Body of pancreas (tissue), 4 donors: ENCODE measurements at places on chromosomes 3 and 15. TPM values are rescaled to one million over a fixed set of nuclear protein-coding genes. Genes with fewer than 3 reads are reported as not detected.

The GOLGA6A gene
- not detected for total RNA-seq

DNA sequence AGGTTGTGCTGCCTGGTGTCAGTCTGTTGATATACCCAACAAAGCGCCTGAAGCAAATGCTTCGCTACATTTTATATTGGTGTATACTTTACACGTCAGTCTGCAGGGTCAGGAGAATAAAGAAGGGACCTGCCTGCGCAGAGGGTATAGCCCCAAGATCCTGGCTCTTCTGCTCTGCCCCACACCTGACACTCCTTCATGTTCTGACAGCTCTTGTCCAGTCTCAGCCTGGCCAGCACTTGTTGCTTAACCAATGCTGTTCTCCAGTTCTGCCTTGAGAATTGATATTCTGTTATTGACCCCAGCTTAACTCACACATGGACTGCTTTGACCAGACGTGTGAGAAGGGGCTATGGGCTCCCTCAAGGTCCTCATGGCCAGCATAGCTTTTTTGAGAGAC, 35.8 kb upstream of the BSN start:
- DNase-seq: no peak

GRCh38 chr3:20914310-20914709, 728.3 kb upstream of the SGO1 start:
- no peak for DNase-seq

The ABHD6 gene
- total RNA-seq: 5.3 TPM

DNA sequence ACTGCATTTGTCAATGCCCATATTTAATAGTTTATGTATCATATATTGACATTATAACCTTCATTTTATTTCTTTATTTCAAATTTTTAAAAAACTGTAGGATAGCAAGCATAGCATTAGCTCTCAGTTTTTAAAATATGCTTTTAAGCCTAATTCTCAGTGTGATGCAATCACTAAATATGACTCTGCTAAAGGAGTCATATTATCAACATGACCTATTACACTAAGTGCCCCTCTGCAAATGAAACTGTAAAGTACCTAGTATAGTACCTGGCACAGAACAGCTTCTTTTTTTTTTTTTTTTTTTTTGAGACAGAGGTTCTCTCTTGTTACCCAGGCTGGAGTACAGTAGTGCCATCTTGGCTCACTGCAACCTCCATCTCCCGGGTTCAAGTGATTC, 179.4 kb upstream of the CGNL1 start:
- no peak for DNase-seq

GRCh38 chr3:185280572-185281365, 26.9 kb upstream of the EHHADH start:
- no peak for DNase-seq

DNA sequence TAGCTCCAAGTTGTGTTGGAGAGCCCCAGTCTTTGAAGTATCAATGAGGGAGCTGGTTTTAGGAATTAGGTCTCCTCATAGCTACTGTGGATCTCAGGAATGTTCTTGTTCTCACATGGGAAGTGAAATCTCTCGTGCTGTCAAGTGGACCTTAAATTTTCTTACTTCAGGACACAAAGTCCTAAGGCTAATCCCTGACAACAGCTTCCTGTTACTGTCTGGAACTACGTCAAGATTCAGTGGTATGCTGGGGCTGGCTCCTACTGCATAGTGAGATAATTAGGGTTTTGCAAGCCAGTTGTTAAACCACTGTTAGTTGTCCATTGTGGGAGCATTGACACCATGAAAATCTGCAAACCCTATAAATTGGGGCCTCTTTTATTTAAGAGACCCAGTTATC, 22.8 kb downstream of the MESP1 start:
- no peak for DNase-seq

DNA sequence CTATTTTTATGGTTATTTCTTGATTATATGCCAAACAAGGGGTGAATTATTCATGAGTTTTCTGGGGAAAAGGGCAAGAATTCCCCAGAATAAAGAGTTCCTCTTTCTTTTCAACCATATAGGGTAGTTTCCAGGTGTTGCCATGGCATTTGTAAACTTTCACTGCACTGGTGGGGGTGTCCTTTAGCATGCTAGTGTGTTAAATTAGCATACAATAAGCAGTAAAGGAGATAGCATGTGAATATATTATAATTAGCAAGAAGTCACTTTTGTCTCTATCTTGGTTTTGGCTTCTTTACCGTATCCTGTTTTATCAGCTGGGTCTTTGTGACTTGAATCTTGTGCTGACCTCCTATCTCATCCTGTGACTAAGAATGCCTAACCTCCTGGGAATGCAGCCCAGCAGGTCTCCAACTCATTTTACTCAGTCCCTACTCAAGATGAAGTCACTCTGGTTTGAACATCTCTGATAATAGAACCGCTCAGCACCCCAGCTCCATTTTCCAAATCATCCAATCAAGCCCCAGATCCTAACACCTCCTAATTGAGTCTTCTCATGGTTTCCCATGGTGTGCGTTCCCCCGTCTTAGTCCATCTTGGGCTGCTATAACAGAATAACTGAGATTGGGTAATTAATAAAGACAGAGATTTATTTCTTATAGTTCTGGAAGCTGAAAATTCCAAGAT, 3.4 kb upstream of the SELENOT start:
- no peak for DNase-seq

- peak; percentile 94 for DNase-seq
Measured at GRCh38 chr15:62896969-62897486, 145.5 kb upstream of the TPM1 start.

The FEZF2 gene
- not detected for total RNA-seq

The RYR3 gene
- total RNA-seq: 0.66 TPM

The CASR gene
- 11.9 TPM for total RNA-seq

GRCh38 chr3:44030285-44030684, 211.4 kb upstream of the TOPAZ1 start:
- no peak for DNase-seq

DNA sequence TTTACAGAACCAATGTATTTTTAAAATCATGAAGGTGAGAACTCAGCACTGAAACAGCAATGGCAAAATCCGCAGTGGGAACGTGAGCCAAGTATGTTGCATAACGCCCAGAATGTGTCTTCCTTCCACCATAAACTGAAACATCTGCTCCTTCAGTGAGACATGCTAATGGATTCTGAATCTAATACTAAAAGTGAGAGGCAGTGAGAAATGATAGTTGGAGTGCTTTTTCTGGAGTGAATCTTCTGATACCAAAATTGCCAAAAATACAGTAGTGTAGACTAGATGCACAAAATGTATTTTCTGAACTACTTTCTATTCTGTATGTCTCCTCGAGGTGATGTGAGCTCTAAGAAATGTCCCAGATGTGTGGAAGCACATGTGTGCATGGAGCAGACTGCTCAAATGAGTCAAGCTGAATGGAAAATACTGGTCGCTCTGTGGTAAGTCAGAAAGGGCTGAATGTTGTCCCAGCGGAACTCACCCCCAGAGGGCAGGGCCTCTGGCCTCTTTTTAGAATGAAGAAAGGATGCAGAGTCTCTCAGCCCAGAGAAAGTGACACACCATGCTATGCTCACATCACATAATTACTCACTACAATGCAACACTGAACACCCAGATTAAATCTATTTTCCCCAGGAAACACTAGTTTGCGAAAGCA, 73.0 kb downstream of the ATP10A start:
- DNase-seq: peak; percentile 14

The VEPH1 gene
- total RNA-seq: 15.0 TPM

- no peak for DNase-seq
Measured at GRCh38 chr3:76826861-76827260, 213.0 kb upstream of the ROBO2 start.

GRCh38 chr15:62740141-62741004, 302.2 kb upstream of the TPM1 start:
- no peak for DNase-seq

- no peak for DNase-seq
Measured at GRCh38 chr3:24305795-24306467, 188.7 kb downstream of the THRB start.
